ENCODE measurements at places on chromosomes 4 and X. TPM values are rescaled to one million over a fixed set of nuclear protein-coding genes. Genes with fewer than 3 reads are reported as not detected.

Gene ASB9
- total RNA-seq, result not detected

- H3K4me3 ChIP-seq, result no peak overlapping the region
- peaks cover 3% of the 10 kb centered on the region for H3K4me1 ChIP-seq
- no peak for DNase-seq
- H3K27ac ChIP-seq, result no peak overlapping the region
- H3K36me3 ChIP-seq, result no peaks in the 10 kb centered on the region
- no peaks in the 10 kb centered on the region for H3K27me3 ChIP-seq
These were observed 168.9 kb downstream of the AMELX start for GRCh38 chrX:11462136-11462535.

GRCh38 chr4:101331017-101331416, 16.3 kb downstream of the PPP3CA start:
- peaks cover 45% of the 10 kb centered on the region for H3K4me1 ChIP-seq
- peak overlapping the region; percentile 32 for H3K27ac ChIP-seq
- no peaks in the 10 kb centered on the region for H3K36me3 ChIP-seq
- no peak for DNase-seq
- H3K27me3 ChIP-seq, result no peaks in the 10 kb centered on the region

- peaks cover 2% of the 10 kb centered on the region for H3K4me1 ChIP-seq
- no peak overlapping the region for H3K27ac ChIP-seq
- DNase-seq, result no peak
These were observed 134.9 kb downstream of the SMIM20 start for GRCh38 chr4:26048950-26049349.

DNA sequence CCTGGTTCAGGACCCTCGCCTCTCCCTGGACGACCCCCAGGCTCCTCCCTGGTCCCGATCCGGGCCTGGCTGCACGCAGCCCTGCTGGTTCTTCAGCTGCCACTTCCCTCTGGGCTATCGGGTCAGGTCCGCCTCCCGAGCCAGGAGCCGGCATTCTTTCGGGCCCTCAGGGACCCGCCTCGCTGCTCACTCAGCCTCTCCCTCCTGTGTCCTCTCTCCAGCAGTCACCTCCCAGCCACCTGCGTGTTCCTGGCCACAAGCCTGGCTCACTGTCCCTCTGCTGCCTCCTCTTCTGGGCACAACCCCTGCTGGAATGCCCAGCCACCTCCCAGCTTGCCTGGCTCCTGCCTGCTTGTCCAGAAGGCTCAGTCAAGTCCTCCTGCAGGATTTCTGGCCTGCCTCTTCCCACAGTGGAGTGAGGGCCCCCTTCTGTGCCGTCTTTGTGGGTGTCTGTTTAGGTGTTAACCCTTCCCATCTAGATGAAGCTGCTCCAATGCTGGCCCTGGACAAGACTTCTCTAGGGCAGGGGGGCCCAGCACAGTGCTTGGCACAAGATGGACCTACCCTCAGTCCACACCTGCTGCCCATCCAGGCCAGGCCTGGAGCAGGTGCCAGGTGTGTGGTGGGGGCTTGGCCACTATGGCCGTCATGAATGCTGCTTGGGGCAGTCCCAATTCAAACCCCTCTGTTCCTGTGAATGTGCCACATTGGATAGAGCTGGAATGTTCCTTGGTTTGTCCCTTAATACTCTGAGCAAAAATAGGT, 2.2 kb downstream of the WFS1 start:
- DNase-seq, result no peak
- peak overlapping the region; percentile 85 for H3K4me3 ChIP-seq
- peaks cover 2% of the 10 kb centered on the region for H3K36me3 ChIP-seq
- H3K27me3 ChIP-seq, result peaks cover 7% of the 10 kb centered on the region
- H3K4me1 ChIP-seq, result peaks cover 20% of the 10 kb centered on the region

Gene ADGRL3
- not detected for total RNA-seq

Gene PCDH19
- total RNA-seq, result not detected

DNA sequence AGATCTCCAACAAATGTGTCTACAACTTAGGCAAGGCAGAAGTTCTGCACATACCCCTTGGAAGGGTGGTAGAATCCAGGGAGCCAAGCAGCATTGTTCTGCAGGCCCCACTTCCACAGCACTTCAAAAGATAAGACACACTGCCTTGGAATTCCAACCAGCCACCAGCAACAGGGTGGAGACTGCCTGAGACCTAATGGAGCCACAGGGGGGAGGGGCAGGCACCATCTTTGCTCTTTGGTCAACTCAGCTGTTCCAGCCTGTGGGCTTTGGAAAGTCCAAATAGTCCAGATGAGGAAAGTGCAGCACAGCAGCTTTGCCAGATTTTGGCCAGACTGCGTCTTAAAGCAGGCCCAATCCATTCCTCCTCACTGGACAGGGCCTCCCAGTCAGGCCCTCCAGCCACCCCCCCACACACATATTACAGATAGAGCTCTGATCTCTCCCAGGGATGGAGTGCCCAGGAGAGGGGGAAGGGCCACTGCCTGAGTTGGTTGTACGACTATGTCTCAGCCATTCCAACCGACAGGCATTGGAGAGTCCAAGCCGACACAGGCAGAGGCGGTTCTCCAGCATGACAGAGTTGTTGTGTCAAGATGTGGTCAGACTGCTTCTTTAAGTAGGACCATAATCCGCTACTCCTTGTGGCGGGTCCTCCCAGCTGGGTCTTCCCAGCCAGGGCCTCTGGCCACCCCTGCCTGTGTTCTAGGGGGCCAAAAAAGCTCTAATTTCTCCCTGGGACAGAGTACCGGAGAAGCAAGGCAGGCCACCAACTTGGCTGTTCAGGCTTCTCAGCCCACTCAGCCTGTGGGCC, 42.5 kb upstream of the ANTXR2 start:
- no peaks in the 10 kb centered on the region for H3K36me3 ChIP-seq
- no peak overlapping the region for H3K4me3 ChIP-seq
- no peaks in the 10 kb centered on the region for H3K27me3 ChIP-seq
- H3K4me1 ChIP-seq, result peaks cover 2% of the 10 kb centered on the region
- DNase-seq, result no peak

GRCh38 chr4:188603646-188604045, 464.4 kb downstream of the TRIML1 start:
- no peaks in the 10 kb centered on the region for H3K4me1 ChIP-seq
- no peak overlapping the region for H3K27ac ChIP-seq
- no peak for DNase-seq
- no peaks in the 10 kb centered on the region for H3K27me3 ChIP-seq

- peaks cover 16% of the 10 kb centered on the region for H3K4me1 ChIP-seq
- H3K36me3 ChIP-seq, result peaks cover 3% of the 10 kb centered on the region
- peak overlapping the region; percentile 39 for H3K4me3 ChIP-seq
- no peak for DNase-seq
These were observed 20.5 kb upstream of the BLTP1 start for GRCh38 chr4:122131562-122132157.

Gene MAGEE2
- total RNA-seq, result not detected

Gene DUX4
- not detected for total RNA-seq

Gene TKTL2
- total RNA-seq, result 0.10 TPM

- DNase-seq, result no peak
- no peak overlapping the region for H3K27ac ChIP-seq
- H3K4me1 ChIP-seq, result no peaks in the 10 kb centered on the region
- H3K36me3 ChIP-seq, result no peaks in the 10 kb centered on the region
- H3K27me3 ChIP-seq, result no peaks in the 10 kb centered on the region
These were observed 224.0 kb upstream of the TENM3 start for GRCh38 chr4:182019148-182019652.

Gene TMPRSS11F
- not detected for total RNA-seq

Gene TRIM2
- 9.5 TPM for total RNA-seq

DNA sequence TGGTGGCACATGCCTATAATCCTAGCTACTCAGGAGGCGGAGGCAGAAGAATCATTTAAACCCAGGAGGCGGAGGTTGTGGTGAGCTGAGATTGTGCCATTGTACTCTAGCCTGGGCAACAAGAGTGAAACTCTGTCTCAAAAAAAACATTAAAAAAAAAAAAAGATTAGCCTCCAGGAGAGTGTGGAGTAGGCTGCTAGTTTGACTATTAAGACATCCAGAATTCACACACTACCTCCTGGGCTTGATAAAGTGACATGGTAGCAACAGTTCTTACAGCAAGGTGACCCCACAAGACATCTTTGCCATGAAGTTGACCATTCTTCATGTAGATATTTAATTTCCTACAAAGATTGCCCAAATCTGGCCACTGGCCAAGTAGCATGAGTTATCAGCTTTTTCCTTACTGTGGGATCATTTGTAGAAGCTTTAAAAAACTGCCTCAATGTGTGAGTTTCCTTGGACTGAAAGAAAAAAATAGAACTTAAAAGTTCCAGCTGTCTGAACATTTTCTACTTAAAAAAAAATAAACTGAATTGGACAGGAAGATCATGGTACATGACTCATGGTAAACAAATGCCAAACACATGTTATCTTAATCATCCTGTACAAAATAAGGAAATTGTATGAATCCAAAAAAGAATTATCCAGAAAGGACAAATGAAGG, 35.3 kb upstream of the SPRY1 start:
- H3K4me3 ChIP-seq, result no peak overlapping the region
- DNase-seq, result no peak
- H3K27ac ChIP-seq, result no peak overlapping the region
- peaks cover 2% of the 10 kb centered on the region for H3K36me3 ChIP-seq
- H3K27me3 ChIP-seq, result peaks cover 10% of the 10 kb centered on the region

DNA sequence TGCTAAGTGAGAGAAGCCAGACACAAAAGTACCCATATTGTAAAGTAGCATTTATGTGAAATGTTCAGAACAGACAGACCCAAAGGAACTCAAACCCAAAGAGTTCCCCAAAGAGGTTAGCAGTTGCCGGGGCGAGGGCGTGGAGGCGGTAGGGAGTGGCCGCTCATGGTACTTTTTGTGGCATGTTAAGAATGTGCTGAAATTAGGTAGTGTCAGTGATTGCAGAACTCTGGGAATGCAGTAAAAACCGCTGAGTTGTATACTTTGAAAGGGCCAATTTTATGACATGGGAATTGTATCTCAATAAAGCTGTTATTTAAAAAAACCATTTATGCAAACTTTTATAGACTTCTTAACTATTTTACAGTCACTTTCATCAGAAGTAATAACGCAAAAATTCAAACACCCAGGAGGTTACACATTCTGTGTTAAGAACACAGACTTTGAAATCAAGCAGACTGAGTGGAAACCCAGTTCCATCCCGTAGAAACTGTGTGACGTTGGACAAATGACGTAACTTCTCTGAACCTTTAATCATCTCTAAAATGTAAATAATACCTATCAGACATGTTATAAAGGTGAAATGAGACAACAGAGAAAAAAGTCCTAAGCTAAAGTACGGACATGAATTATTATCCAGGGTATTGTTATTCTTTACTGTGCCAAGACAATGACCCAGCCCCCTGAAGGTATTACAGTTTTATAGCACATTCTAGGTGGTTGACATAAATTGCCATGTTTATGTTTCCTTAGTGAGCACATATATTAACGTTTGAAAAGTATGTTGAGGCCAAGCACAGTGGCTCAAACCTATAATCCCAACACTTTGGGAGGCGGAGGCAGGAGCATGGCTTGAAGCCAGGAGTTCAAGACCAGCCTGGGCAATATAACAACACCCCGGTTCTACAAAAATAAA, 19.7 kb downstream of the ZFP42 start:
- H3K27me3 ChIP-seq, result no peaks in the 10 kb centered on the region
- H3K36me3 ChIP-seq, result no peaks in the 10 kb centered on the region
- no peak overlapping the region for H3K4me3 ChIP-seq

DNA sequence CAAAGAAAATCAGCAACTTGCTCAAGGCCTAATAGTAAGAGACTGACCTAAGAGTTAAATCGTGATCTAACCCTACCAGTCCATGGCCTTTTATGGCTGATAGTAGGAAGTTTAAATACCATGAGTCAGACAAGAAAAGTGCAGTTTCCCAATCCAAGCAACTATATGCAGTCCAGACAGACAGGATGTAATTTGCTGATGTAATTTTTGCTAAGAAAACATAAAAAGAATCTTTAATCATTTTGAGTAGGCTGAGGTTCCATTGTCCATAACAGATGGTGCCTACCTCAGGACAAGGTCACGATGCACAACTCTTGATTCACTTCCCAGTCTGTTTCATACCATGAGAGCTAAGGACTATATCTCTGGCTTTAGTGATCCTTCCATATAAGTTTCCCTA, 317.5 kb upstream of the GRIA3 start:
- no peak overlapping the region for H3K27ac ChIP-seq
- no peaks in the 10 kb centered on the region for H3K36me3 ChIP-seq
- DNase-seq, result no peak
- H3K27me3 ChIP-seq, result no peaks in the 10 kb centered on the region

GRCh38 chrX:77087529-77088169, 359.5 kb upstream of the FGF16 start:
- no peaks in the 10 kb centered on the region for H3K36me3 ChIP-seq
- no peak for DNase-seq
- no peak overlapping the region for H3K4me3 ChIP-seq
- H3K4me1 ChIP-seq, result no peaks in the 10 kb centered on the region
- no peak overlapping the region for H3K27ac ChIP-seq

DNA sequence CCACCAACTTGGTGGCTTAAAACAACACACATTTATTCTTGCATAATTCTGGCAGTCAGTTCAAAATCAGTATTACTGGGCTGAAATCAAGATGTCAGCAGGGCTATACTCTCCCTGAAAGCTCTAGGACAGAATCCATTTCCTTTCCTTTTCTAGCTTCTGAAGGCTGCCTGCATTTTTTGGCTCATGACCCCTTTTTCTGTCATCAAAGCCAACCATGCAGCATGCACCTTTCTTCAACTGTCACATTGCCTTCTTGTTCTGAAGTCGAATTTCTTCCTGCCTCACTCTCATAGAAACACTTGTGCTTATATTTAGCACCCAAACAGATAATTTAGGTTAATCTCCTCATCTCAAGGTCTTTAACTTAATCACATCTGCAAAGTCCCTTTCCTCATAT, 79.8 kb upstream of the PPP1R2C start:
- no peaks in the 10 kb centered on the region for H3K4me1 ChIP-seq
- DNase-seq, result no peak
- no peak overlapping the region for H3K27ac ChIP-seq
- no peaks in the 10 kb centered on the region for H3K36me3 ChIP-seq

GRCh38 chr4:118351851-118352827, 664 bp downstream of the PRSS12 start:
- peaks cover 5% of the 10 kb centered on the region for H3K36me3 ChIP-seq
- DNase-seq, result no peak
- H3K27me3 ChIP-seq, result peaks cover 82% of the 10 kb centered on the region
- no peak overlapping the region for H3K27ac ChIP-seq

Gene OPHN1
- 1.4 TPM for total RNA-seq

Gene KDR
- total RNA-seq, result not detected

Gene SMARCA1
- total RNA-seq, result not detected

GRCh38 chr4:111959222-111959621, 186.0 kb upstream of the FAM241A start:
- no peak for DNase-seq
- H3K27me3 ChIP-seq, result no peaks in the 10 kb centered on the region
- no peak overlapping the region for H3K27ac ChIP-seq
- H3K4me1 ChIP-seq, result no peaks in the 10 kb centered on the region
- H3K4me3 ChIP-seq, result no peak overlapping the region

GRCh38 chr4:185722029-185722316, 90.0 kb downstream of the SORBS2 start:
- no peak for DNase-seq
- H3K27ac ChIP-seq, result no peak overlapping the region
- H3K4me3 ChIP-seq, result no peak overlapping the region
- no peaks in the 10 kb centered on the region for H3K36me3 ChIP-seq
- H3K4me1 ChIP-seq, result peaks cover 4% of the 10 kb centered on the region

Gene GLUD2
- not detected for total RNA-seq

Gene GSX2
- not detected for total RNA-seq

GRCh38 chrX:1602299-1602698, 10.9 kb downstream of the AKAP17A start:
- no peak overlapping the region for H3K4me3 ChIP-seq
- peaks cover 7% of the 10 kb centered on the region for H3K36me3 ChIP-seq
- no peaks in the 10 kb centered on the region for H3K27me3 ChIP-seq
- H3K27ac ChIP-seq, result no peak overlapping the region

Measured in T-helper 17 cell (primary cell).